ENCODE measurements at places on chromosomes 7 and 10.
A peak's percentile ranks its signal among the peaks of the same experiment; 100 is the strongest.

DNA sequence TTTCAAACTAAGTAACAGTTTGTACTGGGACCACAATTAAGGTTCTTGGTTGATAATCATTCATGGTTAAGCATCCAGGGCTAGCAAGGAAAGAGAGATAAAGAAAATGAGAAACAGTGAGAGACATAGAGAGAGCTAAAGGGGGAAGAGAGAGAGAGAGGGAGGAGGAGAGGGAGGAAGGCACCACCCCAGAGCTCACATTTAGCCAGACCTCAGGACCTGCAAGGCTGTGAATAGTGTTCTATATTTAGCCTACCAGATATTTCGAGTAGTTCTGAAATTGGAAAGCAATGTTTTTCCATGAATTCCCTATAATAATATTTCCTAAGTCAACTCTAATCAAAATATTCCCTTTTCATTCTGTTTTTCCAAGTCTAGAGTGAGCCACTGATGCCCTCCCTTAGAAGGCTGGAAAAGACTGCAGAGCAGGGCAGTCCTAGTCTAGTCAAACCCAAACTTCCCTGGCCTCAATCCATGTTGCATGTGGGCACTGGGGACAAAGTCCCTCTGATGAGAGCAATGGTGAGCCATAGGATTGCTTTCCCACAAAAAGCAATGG lies 119.4 kb upstream of the INHBA start:
- DNase-seq: no peak

GRCh38 chr10:125549653-125550052 lies 133.3 kb downstream of the TEX36 start:
- no peak for DNase-seq

- no peak for DNase-seq
These were observed 189.7 kb downstream of the ZNF248 start for GRCh38 chr10:37667736-37668135.

DNA sequence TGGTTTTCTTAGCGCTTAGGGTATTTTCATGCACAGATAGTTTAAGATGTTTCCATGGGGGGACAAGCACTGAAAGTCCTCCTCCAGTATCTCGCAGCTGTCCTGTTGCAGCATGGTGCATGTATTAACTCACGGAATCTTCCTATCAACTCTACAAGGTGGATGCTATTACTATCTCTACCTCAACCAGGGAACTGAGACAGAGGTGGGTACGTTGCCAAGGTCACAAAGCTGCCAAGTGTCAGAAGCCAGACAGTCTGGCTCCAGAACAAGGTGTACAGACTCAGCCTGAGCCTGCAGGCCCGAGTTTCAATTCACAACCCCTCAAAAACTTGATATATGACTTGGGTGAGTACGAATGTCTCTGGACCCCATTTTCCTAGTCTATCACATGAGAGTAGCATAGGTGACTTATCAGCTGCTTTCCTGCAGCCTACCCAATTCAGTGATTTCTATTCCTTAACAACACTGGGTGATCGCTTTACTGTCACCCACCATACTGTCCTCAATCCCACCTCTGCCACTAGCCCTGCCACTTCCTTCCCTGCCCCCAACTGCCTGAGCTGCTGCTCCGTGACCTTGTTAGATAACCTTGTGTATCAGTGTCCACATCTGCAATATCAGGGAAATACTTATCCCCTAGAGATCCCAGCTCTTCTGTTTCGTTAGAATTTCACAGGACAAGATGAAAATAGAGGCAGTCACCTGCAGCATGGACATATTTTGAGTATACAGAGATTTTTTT lies 92.1 kb downstream of the ABCC2 start:
- DNase-seq: no peak

- no peak for DNase-seq
These were observed 58.1 kb downstream of the CSGALNACT2 start for GRCh38 chr10:43196131-43196980.

GRCh38 chr10:7359954-7360353 lies 50.9 kb downstream of the SFMBT2 start:
- no peak for DNase-seq

DNA sequence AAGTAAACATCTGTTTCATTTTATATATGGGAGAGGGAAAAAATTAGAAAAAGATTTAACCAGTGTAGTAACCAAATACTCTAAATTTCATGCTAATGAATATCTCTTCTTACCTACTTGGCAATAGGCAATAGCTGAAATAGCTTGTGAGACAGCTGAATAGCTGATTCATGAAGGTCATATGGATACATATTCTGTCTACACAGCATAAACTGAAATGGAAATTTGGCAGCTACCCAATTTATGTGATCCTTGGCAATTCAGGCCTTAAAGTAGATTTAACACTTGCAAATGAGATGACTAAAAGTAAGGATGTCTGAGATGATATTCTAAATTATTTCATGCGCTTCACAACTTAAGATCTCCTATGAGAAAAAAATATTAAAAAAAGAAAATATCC lies 261.2 kb upstream of the SEMA3A start:
- no peak for DNase-seq

GRCh38 chr7:92769844-92770243 lies 66.5 kb downstream of the CDK6 start:
- no peak for DNase-seq

DNA sequence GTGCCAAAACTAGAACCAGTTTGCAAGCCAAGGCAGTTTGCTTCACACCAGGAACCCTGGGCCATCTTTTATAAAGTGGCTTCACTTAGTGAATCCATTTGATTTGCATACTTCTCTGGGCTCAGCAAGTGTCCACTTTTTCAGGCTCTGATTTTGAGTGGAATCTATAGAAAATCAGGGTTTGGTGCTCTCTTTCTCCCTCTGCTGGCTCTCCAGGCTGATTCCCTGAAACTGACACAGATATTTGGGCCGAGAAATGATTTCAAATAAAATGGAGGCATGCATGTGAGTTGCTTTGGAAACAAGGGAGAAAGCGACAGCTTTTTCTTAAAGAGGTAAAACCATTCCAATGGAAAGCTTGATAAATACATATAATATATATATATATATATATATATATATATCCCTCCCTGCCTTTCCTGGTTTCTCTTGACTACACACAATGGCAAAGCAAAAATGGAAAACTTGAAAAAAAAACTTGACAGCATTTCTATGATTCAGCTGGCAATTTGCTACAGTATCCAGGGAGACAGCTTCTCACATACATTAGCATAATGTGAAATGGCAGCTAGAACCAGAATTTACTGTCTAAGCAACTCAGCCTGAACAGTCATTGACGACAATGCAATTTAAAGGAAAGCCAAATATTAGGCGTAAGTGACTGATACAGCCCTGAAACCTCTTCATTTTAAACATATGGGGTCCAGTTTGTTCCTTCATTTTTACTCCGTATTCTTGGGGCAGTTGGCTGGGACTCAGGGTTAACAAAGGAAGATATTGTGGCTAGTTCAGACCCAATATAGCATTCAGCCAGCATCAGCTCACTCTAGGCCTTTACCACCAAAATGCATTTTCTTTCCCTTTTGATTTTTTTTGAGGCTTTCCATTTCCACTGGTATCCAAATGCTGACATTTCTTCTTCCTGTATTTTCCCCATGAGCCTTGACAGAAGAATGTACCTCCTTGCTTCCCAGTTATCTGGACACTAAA lies 188.5 kb downstream of the TMEM178B start:
- no peak for DNase-seq

DNA sequence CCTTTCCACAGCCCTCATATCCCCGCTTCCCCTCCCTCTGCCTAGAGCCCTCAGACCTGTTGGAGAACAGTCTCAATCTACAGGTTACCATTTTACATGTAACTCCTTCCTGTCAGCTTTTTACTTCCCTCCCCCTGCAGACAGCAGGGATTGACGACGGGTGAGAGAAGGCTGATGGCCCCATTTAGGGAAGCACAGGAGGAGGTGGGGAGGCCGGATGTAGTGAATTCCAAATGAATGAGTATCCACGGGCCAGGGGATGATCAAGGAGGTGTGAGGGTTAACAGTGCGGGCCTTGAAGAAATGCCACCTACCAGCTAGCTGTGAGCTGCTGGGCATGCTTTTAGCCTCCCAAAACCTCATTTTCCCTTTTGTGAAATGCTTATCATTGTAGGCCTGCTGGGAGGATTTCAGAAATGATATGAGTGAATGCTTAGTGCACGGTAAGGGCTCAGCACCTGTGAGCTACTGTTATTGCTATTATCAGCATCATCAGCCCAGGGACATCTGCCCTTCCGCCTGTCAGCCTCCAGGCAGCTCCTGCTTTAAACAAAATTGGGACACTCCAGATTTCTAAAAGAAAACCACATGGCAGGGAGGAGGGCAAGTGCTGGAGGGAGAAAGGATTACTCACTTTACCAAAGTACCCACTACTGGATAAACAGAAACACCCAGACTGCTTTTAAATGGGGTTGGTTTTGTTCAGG lies 6.5 kb upstream of the NANOS1 start:
- DNase-seq: no peak

DNA sequence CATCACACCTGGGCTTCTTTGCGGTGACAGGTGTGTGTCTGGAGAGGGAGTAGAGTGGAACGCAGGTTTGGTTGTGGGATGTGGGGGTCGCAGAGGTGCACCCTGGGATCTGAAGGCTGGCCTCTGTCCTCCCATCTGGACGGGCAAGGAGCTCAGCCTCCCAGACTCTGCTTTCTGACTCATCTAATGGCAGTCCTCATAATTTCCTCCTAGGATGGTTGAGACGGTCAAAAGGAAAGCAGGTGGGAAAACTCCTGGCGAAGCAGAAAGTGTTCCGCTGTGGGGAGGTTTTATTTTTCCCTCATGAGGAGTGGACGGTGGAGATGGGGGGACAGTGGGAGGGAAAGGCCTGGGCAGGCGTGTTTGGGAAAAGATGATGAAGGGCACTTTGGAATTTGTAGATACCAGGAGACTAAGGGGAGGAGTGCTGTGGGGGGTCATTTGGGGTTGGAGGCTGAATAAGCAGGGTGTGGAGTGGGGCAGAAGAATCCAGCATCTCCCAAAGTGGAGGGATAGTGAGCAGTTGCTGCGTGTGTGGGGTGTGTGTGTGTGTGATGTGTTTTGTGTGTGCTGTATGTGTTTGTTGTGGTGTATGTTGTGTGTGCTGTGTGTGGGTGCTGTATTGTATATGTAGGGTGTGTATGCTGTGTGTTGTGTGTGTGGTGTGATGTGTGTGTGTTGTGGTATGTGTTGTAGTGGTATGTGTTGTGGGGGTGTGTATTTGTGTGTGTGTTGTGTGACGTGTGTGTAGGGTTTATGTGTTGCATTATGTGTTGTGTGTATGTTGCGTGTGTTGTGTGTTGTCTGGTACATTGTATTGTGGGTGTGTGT lies 97.2 kb upstream of the PODXL start:
- DNase-seq: no peak

DNA sequence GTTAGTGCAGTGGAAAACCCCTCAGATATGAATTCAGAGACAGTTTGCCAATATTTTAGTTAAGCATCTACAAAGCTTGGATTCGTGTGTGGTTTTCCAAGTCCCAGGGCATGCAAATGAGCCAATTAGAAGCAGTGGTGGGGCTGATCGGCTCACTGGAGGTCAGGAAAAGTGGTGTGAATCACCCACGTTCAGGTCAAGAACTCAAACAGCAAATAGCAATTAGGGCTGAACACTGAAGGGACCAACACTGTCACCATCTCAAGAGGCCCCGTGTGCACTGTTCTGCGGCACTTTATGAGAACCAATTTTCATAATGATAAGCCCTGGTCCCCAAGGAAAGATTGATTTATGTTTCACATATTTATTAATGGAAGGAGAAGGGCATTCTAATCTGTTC lies 68.9 kb downstream of the ADARB2 start:
- DNase-seq: no peak

- DNase-seq: no peak
These were observed 449.0 kb downstream of the ETV1 start for GRCh38 chr7:13540429-13540828.

DNA sequence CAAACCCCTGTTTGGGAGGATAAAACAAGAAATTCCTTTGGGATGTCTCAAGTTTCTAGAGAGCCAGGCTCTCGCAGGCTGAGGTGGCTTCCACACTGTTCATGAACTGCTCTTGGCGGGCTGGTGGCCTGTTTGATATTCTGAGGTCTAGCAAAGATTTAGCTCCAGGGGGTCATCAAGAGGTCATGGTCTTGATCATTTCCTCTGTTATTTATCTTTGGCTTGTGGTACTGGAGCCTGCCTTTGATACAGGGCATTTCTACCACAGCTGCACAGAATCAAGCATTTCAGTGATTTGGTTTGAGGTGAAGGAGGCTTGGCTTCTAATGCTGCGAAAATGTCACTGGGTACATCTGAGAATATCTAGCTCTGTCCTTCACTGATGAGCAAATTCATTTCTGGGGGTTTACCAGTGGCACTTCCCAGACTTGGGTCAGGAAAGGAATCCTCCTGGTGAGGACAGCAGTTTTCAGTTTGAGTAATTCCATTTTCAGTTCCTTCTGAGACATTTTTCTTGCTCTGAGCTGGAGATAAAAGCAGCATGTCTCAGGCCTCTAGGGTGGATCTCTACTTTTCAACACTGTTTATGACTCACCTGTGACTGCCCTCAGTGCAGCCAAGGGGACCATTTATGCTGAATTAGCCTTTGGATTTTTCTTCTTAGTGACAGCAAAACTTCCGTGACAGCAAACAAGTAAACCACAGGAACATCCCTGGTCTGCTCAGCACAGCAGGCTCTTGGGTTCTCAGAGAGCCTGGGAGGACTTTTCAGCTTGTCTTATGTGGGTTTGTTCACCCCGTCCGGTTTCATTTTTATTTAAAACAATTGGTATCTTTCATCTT lies 312.0 kb downstream of the RNLS start:
- DNase-seq: peak; percentile 14

- no peak for DNase-seq
These were observed 497.2 kb downstream of the PLXNA4 start for GRCh38 chr7:132078891-132079735.

DNA sequence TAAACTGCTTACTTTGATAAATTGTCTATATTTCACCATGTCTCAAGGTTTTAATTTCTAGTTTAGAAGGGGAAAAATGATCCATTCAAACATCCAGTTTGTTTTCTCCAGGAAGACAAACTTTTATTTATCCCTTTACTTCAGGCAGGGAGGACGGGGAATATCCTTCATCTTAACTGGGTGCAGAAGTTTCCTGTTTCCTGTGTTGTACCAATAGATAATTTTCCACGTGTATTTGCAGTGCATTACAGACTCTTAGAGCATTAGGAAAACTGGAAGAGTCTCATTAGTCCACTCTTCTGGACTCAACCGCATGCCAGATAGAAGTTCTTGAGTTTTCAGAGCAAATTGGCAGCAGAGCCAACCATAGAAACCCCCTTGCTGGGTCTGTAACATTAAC lies 39.4 kb upstream of the PIP4K2A start:
- DNase-seq: no peak

- DNase-seq: no peak
These were observed 137.6 kb downstream of the SKIDA1 start for GRCh38 chr10:21387868-21388267.
